T-helper 2 cell (primary cell): ENCODE measurements at places on chromosomes 3 and 15.

DNA sequence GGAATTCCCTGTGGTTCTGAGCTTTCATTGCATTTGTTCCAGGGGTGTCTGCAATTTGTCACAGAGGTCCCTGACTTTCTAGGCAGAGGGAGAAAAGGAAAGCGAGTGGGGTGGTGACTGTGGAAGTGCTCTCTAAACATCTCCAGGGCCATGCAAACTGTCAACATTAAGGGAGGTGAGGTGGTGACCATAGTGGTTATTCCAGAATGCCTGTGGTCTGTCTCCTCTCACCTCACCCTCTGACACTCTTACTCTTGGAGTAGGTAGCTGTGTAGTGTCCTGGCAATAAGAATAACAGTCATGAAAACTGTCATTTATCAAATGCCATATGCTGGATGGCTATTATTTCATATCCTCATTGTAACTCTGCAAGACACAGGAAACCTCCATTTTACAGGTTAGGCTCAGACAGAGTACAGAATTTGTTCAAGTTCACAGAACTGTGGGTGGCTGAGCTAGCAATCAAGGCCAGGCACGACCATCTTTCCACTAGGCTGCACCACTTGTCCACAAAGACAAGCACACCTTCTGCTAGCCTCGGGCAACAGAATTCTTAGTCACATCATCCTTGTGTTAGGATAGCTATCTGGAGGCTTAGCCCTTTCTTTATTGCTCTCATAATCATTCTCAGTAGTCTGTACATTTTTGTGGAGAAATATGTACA, 179.4 kb downstream of the CD47 start:
- no peak for DNase-seq

GRCh38 chr3:185406121-185406620, 43.2 kb downstream of the MAP3K13 start:
- no peak for DNase-seq

DNA sequence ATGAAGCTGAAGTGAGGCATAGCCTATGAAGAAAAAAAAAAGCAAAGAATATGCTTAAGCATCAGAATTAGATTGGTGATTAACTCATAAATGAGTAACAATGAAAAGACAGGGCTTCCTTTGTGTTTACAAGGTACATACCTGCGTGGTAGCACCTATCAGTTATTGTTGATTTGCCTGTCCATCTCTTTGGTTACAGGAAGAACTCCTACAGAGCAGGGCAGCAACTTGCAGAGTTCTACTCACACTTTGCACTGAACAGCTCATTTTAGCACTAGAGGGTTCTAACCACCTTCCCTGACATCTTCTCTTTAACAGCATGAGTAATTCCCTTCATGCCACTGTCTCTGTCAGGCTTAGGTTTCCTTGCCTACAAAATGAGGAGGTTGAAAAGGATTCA, 166.0 kb downstream of the DPH6 start:
- no peak for DNase-seq

DNA sequence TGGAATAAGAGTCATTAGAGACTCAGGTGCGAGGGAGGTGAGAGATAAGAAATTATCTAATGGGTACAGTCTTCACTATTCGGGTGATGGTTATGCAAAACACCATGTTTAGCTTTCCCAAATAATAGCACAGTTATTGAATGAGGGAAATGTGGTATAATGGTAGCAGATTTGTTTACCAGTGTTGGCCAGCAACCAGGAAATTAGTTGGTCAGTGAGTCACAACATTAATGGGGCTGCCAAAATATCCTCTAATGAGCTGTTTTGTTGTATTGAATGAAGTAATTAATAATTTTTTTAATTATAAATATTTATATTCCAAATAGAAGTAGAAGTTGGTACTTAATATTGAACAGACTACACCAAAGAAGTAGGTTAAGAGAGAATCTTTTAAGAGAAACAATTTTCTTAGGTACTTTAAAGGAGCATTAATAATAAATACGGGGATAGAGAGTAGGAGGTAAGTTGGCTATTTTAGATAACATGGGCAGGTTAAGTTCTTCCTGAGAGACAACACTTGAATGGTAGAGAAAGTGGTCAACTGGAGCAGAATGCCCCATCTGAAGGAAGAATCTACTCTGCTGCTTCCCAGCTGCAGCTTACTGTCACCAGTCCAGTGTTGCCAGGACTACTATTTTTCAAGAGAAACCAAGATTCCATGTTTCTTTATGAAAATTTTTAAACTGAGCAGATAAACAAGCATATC, 218.8 kb downstream of the UBE2E2 start:
- no peak for DNase-seq

GRCh38 chr3:126346466-126346865, 10.7 kb downstream of the KLF15 start:
- no peak for DNase-seq

DNA sequence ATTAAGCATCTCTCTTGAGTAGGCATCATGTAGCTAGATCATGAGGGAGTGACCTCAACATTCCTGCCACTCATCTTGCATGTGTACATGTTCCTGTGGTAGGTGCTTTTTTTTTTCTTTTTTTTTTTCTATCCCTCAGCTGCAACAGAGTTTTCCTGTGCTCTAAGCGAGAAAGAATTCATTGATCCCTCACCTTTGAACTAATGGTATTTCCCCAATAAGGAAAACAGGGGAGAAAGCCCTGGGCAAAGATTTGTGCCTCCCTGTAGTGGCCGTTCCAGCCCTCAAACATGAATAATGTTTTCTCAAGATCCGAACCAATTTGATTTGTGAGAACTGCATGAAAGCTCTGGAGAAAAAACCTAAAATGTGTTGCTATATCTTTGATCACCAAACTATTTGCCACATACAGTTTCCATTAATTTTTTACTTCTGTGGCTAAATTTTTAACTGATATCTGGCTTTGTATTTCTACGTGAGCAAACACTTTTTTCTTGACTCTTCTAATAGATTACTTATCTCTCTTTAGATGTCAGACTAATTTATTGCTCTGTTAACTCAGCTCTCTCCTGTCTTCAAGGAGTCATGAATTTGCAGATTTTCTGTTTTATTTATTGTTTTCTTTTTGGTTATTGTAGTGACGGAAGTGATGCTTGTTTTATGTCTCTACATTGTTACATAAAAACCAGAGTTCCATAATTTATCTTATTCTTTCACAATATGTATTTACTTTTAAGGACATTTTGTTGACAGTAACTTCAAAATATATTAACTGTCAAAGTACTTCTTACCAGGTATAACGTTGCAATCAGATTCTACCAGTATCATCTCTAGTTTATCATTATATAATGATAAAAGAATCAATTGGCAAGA, 1396.5 kb downstream of the OTOL1 start:
- no peak for DNase-seq

GRCh38 chr15:70114221-70114620, 16.5 kb upstream of the TLE3 start:
- no peak for DNase-seq

DNA sequence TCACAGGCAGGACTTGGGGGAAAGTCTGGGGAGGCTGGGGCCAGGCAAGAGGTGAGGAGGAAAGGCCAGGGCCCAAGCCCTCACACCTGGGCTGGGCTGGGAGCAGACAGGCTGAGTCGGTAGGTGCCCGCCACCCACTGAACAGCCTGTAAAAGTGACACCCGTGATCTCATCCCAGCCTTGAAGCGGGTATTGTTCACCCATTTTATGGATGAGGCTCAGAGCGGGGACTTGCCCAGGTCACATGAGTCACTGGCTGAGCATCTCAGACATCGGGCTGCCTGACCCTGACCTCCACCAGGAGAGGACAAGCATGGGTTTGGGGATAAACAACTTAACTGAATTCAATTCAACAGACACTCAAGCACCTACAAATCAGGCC, 52.0 kb upstream of the CTSH start:
- DNase-seq: no peak

- no peak for DNase-seq
Measured at GRCh38 chr15:70045045-70045444, 52.7 kb downstream of the TLE3 start.

DNA sequence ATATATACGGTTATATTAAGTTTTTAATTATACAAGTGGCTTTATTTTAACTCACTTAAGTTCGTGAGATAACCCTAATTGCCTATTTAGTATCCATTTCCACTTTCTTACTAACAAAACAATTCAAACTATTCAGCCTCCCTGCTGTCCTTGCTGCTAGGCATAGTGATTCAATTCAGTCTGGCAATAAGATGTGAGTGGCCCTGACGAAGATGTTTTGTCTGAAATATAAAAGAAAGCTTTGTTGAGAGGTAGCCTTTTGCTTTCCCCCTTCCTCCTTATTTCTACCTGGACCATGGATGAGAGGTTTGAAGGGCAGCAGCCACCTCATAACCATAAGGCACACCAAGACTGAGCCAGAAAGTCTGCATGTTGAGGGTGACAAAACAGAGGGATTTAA, 89.3 kb upstream of the TRIM42 start:
- DNase-seq: no peak

GRCh38 chr3:161101609-161102008, 3.5 kb downstream of the B3GALNT1 start:
- no peak for DNase-seq

- DNase-seq: no peak
Measured at GRCh38 chr3:18533039-18533438, 107.9 kb upstream of the SATB1 start.

DNA sequence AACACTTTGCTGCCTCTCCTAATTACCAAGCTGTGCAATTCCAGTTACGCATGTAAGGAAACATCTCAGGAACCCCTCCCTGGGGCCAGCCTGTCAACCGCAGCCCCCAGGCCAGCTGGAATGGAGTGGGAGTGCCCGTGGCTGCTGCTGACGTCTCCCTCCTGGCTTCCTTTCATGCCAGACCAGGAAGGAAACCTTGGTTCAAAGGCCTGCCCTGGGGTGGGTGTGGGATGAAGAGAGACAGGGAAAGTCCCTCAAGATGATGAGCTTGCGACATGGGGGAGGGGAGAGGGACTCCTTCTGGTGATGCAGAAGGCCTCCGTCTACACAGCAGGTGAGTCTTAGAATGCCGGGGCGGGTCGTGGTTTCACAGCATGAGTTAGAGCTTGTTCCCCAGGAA, 11.4 kb upstream of the CYP11A1 start:
- DNase-seq: no peak

DNA sequence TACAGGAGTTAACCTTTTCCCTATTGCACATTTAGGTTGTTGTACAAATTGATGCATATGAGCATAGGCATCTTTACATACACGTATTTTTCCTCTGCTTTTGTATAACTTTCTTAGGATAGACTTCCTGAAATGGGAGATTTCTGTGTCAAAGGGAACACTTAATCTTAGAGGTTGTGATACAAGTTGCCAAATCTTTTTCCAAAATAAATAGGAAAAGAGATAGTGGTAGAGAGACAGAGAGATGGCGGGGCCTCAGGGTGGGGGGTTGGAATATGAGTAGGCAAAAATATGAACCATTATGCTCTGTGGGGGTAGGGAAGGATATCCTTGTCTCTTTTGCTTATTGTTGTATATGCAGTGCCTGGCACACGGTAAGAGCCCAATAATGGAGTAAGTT, 70.7 kb upstream of the UBE2E1 start:
- no peak for DNase-seq

DNA sequence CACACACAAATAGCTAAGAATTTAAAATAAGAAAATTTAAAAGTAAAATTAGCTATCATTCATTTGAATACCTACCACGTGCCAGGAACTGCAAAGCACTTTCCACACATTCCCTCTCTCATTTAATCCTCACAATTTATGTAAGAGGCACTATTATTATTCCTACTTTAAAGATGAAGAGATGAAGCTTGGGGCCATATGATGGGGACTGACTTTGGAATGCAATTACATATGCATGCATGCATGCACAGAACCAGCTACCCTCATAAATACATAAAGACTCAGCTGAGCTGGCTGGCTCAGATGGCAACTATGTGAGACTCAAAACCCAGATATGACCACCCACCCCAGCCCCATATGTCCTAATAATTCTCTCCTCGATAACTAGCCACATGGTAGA, 31.7 kb upstream of the THUMPD3 start:
- DNase-seq: no peak

DNA sequence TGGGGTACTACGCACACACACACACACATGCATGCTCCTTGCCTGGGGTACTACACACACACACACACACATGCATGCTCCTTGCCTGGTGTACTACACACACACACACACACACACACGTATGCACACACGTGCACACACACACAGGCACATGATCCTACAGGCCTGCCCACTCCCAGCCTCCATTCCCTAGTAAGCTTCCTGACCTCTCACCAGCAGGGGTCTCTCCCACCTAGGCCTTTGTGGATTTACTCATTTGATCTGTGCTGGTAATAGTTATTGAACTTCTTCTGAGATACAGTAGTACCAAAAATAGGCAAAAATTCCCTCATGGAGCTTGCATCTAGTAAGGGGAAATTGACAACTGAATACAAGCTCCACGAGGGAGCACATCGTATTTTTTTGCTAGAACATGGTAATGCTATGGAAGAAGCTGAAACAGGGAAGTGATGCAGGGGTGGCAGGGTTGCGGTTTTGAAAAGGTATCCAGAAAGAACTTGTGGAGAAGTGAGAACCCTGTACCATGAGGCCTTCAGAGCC, 19.1 kb downstream of the TTC21A start:
- DNase-seq: no peak

- no peak for DNase-seq
Measured at GRCh38 chr3:27165321-27165721, 203.9 kb downstream of the NEK10 start.

- DNase-seq: no peak
Measured at GRCh38 chr15:83372434-83372891, 74.7 kb upstream of the SH3GL3 start.

DNA sequence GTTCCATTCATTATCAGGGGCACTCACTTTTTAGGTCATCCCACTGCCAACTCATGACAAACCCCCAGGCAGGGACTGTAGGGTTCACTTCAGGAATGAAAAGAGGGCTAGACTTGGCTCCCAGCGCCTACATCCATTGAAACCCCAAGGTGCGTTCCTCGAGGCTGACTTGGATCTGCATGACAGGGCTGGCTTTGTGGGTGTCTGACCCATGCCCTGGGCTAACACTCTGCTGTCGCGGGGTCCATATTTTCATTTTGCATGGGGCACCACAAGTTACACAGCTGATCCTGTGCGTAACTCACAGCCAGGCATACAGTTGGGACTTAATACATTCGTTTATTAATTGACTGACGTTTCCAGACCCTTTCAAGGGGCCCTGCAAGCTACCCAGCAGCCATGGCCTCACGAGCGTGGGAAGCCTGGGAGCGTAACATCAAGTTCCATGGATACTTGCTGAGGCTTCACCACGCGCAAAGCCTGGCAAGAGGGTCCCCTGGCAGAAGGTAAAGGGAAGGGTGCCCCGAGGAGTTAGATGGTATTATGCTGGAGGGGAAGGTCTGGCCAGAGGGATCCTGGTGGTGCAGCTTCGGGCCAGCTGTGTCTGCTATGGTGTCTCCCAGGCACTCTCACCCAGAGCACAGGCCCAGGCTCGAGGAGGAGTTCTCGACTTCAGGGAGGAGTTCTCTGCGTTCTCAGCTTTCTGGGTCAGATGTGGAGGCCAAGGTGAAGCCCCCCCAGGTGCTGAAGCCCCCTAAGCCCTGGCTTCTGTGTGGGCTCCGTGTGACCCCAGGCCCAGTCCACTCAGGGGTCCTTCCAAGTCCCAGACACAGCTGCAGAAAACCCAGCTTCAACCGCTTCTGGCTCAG, 85.4 kb downstream of the ADAMTS17 start:
- DNase-seq: no peak

GRCh38 chr15:74901612-74902063, 5.0 kb downstream of the FAM219B start:
- no peak for DNase-seq
